Esophagus muscularis mucosa (tissue), 4 donors: ENCODE measurements at places on chromosomes 2 and 18. TPM values are rescaled to one million over a fixed set of nuclear protein-coding genes. Genes with fewer than 3 reads are reported as not detected.
A peak's percentile ranks its signal among the peaks of the same experiment; 100 is the strongest.

DNA sequence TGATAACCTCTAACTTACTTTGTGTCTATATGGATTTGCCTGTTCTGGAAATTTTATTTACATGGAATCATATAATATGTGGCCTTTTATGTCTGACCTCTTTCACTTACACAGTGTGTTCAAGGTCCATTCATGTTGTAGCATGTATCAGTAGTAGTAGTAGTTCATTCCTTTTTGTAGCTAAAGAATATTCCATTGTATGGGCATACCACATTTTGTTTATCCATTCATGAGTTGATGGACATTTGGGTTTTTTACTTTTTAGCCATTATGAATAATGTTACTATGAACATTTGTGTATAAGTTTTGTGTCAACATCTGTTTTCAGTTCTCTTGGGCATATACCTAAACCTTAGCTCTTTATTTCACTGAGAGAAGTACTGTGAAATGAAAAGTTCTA, 11.5 kb downstream of the BBS5 start:
- no peak for DNase-seq

DNA sequence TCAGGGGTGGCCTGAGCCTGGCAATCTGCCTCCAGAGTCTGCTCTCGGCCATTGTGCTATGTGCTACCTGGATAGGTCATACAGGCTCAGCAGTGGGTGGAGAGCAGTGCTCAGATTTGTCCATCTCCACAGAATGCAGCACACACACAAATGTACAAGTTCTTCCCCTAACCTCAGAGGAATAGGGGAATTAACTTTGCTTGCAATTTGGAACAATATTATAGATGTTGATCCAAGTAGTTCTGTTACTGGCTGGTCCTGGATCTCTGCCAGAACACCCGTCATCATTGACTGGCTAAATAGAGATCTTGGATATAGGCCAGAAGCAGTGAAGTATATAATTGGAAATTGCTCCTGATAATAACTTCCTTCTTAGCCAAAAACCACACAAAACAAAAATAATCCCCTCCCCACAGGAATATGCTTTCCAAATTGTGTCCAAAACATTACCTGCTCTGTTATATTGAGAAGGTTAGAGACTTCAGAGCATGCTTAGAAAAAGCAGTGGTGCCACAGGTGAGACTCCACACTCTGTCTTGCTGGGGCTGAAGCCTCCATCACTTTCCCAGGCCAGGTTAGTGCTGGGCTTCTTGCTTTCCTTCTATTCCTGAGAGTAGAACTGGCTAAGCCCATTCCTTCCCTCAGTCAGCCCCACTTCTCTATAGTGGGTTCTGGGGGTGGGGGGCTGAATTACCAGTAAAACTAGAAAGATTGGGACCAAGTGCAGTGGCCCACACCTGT, 38.8 kb downstream of the NCAPH start:
- DNase-seq, result no peak

DNA sequence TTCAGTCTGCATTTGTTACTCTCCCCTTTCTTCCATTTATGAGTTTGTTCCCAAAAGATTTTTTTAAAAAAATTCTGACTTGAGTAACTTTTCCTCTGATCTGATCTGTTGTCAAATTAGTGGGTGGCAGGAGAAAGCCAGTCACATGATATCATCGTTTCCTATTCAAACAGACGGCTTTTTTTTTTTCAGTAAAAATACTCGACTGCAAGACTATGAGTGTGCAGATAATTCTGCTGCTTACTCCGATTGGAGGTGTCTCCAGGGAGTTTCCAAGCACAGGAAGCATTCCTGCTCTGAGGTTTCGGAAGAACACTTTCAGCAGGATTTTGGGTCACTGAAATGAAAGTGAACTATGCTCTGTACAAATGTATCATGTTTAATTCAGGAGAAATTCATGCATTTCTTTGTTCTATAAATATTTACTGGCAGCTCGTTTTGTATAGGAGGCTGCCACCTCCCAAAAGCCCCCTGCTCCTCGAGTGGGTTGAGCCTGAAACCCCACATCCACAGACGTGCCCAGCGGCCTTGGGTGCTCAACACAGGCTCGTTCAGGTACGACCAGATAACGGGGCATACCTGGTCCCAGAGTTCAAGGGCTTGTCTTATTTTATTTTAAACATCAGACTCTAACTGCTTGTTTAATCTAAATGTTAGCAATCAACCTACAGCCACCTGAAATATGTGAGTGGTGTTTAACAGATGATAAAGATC, 126.9 kb upstream of the ZNF516 start:
- DNase-seq, result peak; percentile 75

DNA sequence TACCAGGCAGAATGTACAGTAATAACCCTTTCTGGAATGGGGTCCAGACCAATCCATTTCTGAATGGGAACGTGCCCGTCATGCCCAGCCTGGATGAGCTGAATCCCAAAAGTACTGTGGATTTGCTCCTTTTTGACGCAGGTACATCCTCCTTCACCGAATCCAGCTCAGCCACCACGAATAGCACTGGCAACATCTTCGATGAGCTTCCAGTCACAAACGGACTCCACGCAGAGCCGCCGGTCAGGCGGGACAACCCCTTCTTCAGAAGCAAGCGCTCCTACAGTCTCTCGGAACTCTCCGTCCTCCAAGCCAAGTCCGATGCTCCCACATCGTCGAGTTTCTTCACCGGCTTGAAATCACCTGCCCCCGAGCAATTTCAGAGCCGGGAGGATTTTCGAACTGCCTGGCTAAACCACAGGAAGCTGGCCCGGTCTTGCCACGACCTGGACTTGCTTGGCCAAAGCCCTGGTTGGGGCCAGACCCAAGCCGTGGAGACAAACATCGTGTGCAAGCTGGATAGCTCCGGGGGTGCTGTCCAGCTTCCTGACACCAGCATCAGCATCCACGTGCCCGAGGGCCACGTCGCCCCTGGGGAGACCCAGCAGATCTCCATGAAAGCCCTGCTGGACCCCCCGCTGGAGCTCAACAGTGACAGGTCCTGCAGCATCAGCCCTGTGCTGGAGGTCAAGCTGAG, 89.6 kb downstream of the SH3BP4 start:
- DNase-seq, result no peak

GRCh38 chr2:151902829-151903228, 74.6 kb upstream of the ARL5A start:
- DNase-seq, result no peak

- no peak for DNase-seq
Observed at GRCh38 chr18:8800445-8800844, 95.1 kb downstream of the MTCL1 start.

DNA sequence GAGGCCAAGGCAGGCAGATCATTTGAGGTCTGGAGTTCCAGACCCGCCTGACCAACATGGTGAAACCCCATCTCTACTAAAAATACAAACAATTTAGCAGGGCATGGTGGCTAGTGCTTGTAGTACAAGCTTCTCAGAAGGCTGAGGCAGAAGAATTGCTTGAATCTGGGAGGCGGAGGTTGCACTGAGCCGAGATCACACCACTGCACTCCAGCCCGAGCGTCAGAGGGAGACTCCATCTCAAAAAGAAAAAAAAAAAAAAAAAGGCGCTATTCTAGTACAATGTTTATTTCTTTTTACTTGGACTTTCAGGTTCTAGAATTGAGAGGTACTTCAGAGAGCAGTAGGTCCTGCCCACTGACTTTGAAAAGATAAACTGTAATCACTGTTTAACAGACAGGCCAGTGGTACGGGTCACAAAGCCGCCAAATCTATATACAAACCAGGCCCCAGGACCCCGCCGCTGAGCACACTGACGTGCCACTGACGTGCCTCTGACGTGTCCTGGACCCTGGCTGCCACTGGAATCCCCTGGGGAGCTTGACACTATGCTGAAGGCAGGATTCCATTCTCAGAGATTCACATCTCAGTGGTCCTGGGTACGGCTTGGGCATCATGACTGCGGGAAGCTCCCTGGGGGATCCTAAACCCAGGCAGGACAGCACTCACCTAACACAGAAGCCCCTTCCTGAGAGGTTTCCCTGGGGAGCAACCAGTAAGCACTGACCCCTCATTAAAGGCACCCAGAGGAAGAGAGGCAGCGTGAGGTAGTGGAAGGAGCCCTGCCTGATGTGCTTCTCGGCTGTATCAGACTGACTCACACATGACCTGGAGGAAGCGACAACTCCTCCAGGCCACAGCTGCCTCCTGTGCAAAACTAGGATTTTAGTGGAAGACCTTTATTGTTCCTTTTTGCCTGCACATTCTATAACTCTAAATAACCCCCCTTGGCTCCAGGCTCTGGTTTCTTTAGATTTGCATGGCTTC, 197.8 kb upstream of the MEIS1 start:
- DNase-seq, result no peak

DNA sequence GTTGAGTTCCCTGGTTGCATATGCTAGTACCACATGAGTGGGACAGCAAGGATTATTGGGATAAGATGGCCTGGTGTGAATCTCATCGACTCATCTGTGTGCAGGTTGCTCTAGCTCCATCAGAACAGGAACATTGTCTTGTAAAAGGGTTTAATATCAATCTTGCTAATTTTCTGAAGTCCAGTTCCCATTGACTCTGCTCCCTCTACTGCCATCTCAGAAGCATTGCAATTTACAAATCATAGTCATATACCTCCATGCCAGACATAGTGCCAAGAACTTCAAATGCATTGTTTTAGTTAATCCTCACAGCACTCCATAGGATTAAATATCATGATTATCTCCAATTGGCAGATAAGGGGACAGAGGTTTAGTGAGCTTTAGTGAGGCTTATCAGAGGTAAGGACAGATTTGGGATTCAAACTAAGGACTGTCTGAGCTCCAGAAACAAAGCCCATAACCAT, 4.8 kb upstream of the STAT4 start:
- no peak for DNase-seq

- no peak for DNase-seq
Observed at GRCh38 chr2:240462073-240462706, 26.7 kb downstream of the GPC1 start.

DNA sequence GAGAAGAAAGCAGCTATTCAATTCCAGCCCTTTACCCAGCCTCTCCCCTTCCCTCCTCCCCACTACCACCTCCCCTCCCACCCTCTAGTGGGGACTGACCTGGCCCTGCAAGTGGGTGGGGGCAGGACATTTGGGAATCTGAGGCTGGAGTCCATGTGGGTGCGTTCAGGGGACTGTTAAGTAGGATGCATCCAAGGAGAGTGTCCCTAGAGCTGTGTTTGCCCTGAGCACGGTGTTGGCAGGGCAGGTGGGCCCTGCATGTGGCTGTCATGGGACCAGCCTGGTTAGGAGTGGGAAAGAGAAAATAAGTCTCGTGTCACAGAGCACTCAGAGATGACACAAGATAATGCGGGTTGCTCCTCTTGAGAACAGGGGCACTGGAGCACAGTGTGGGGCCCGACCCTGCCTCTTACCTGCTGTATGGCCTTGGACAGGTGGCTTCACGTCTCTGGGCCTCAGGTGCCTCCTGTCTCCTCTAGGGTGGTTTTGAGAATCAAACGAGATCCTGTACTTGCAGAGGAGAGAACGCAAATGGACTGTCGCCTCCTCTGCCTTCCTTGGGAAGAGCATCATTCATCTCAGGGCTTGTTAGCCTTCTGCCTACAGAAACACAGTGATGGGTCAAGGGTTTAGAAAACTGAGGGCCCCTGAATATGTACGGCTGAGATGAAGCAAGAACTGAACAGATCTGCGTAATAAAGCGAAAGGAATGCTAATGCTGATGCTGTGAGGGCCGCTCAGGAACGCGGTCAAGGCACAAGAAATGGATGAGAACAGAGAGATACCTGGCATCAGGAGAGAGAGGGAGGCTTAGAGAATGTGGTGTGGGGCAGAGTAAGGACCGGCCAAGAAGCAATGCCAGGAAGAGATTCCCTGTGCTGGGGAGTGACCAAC, 187.7 kb upstream of the HAAO start:
- no peak for DNase-seq

DNA sequence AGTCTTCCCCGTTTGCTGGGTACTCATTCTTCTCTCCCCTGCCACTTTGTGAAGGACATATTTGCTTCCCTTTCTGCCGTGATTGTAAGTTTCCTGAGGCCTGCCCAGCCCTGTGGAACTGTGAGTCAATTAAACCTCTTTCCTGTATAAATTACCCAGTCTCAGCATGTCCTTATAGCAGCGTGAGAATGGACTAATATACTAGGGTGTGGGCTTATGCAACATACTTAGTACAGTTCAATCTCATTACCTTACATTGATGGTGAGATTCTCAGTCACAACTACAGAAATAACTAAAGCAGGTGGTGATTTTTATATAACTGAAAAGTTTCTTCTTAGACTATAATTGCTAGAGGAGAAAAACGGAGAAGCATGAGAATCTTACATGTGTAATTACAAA, 237.9 kb upstream of the MMADHC start:
- no peak for DNase-seq

DNA sequence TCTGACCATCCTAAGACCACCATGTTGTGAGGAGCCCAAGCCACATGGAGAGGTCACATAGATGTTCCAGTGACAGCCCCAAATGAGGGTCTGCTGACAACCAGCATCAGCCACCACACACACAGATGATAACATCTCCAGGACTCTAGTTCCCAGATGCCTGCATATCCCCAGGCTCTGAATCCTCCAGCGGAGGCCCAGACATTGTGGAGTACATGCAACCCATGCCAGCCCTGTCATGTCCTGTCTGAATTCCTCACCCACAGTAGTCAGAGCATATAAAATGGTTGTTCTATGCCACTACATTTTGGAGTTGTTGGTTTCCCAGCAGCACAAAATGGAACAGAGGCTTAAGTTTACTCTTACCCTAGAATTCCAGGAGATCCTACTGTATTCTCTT, 122.0 kb upstream of the SLC35G4 start:
- no peak for DNase-seq

DNA sequence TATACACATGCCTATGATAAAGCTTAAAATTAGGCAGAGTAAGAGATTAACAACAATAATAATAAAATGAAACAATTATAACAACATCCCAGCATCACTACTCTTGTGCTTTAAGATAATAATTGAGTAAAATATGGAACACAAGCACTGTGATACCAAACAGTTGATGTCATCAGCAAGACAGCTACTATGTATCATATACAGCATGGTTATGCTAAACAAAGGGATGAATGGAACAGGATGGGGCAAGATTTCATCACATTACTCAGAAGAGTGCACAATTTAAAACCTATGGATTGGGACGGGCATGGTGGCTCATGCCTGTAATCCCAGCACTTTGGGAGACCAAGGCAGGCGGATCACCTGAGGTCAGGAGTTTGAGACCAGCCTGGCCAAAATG, 1221.0 kb downstream of the SUCLG1 start:
- DNase-seq, result no peak

- peak; percentile 86 for DNase-seq
Observed at GRCh38 chr2:31337197-31337596, 77.3 kb downstream of the XDH start.

- no peak for DNase-seq
Observed at GRCh38 chr2:228329282-228329681, 147.8 kb upstream of the SPHKAP start.

DNA sequence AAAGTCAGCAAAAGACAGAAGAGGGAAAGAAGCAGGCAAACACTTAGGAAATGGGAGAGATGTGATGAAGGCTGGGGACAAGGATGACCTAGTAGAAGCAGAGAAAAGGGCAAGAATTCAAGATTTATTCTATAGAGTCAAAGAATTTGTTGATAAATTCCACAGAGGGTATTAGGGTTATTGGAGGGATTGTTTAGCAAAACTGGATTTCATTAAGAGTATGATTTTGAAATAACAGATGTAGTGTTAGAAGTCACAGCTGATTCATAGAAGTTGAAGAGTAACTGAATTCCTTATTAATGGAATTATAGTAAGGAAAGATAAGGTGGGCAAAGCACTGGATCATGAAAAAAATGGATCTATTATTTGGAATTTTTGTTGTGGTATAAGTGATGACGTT, 48.6 kb downstream of the CEP192 start:
- no peak for DNase-seq

- DNase-seq, result no peak
Observed at GRCh38 chr2:30655660-30656059, 151.6 kb downstream of the CAPN13 start.

Gene CHST9
- total RNA-seq, result 0.86 TPM

Gene PROKR1
- total RNA-seq, result not detected

Gene BOLL
- total RNA-seq, result not detected

Gene DSG2
- total RNA-seq, result 3.6 TPM

Gene SERPINB10
- not detected for total RNA-seq
